Muscle of back (tissue), 13 donors: ENCODE measurements at places on chromosomes 5 and 9.

DNA sequence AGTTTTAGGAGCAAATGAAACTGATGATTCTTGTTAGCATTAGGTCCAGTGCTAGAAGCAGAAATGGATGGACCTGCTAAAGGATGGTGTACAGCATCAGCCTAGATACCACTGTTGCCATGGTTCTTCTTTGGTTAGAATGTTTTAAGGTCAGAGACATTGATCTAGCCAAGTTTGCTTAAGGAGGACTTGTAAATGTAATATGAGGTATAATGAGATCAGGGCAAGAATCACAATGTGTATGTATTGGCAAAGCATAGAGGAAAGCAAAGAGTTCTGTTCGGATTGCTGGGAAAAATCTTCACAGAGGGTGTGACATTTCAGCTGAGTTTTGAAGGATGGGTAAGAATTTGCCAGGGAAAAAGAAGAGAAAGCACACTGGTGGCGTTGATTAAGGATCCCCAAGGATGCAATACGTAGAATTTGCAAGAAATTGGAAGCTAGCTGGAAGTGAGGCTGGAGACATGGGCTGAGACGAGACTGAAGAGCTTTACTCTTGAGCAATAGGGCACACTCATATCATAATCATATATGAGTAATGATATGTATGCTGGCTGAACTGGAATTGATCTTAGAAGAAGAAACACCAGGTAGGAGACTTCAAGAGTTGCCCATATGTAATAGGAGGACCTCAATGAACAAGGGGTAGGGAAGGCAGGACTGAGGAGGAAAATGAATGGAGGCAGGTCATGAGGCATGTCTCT lies 102.0 kb downstream of the ZNF462 start:
- no peak for DNase-seq

GRCh38 chr5:123752552-123753179 lies 240.7 kb downstream of the CSNK1G3 start:
- DNase-seq: peak; percentile 22

DNA sequence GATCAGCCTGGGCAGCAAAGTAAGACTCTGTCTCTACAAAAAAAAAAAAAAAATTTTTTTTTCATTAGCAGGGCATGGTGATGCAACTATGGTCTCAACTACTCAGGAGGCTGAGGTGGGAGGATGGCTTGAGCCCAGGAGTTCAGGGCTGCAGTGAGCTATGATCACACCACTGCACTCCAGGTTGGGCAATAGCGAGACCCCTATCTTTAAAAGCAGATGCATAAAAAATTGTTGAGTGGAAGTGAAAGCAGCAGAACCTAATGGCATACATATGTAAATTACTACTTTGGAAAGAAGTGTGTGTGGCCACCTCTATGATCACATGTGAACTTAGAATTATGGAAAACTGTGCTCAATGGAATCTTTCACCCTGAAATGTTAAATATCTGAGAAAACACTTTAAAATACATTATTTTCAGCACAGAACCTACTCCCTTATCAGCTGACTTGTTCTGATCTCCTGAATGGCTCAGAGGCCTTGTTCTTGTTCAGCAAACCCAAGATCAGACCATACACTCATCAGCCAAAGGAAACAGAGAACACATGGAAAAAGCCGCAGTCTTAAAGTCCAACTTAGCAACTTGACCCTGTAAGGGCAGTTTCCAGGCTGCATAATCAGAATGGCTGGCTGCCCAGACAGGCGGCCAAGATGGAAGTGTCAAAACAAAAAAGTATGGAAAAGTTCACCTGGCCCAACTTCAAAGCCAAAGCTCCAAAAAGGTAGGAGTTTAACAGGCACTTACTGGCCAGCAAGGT lies 56.5 kb downstream of the SIL1 start:
- peak; percentile 64 for DNase-seq

GRCh38 chr9:111794835-111795556 lies at the start of gene SHOC1:
TSS of gene SHOC1 (minus strand) at chr9:111794937. CDS start at chr9:111791418, 3,519 bp downstream.
- DNase-seq: no peak

DNA sequence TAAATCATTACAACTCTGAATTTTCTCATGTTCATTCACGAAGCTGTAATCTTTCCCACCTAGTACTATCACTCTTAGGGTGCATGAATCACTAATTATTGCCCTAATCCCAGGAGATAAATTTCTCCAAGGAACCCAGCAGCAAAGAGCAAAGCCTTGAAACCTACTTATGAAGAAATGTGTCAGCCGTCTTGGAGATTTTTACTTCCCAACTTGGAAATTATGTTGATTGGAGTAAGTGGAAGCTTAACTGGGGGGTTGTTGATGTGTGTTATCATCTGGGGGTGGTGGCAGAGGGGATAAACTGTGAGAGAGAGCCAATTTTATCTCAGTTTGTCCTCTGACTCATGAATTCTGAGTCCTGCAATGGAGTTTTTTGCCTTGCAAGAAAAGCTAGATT lies 440.5 kb upstream of the WWC1 start:
- peak; percentile 30 for DNase-seq

- DNase-seq: no peak
These were observed 98.1 kb downstream of the DIRAS2 start for GRCh38 chr9:90544488-90544887.

DNA sequence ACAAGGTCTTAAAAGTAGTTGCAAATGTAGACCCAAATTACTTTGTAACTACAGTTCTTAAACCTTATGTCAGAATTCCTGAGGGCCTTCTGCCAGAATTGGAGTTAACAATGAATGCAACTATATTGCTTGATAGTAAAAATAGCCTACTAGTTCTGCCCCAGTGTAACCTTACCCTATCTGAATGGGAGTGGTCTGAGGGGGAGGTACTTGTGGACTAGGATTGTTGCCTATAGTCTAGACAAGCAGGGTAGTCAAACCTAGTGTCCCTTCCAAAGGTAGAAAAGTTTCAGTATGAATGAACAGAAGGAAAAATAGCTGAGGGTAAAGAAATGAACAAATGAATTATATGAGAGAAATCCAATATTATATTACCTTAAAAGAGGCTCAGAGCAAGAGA lies 242.2 kb downstream of the PJA2 start:
- DNase-seq: no peak

DNA sequence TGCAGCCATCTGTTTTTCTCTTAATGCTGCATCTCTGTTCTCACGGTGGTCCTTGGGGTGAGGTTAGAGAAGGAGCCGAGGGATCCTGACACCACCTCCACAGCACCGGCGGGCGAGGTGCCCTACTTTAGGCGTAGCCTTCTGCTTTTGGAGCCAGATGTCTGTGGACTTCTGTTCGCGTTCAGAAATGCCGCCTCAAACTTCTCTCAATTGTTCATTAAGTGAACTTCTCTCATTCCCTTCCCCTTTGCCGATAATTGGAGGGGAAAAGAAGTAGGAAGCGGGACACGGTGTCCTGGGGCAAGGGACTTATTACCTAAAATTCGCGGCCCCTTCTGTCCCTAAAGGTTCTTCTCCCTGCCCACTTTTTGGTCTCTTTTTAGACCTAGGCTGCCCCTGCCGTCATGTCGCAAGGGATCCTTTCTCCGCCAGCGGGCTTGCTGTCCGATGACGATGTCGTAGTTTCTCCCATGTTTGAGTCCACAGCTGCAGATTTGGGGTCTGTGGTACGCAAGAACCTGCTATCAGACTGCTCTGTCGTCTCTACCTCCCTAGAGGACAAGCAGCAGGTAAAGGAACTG lies 455 bp downstream of the KIF20A start:
- peak; percentile 20 for DNase-seq

- no peak for DNase-seq
These were observed 19.2 kb downstream of the DAPK1 start for GRCh38 chr9:87516926-87517290.

DNA sequence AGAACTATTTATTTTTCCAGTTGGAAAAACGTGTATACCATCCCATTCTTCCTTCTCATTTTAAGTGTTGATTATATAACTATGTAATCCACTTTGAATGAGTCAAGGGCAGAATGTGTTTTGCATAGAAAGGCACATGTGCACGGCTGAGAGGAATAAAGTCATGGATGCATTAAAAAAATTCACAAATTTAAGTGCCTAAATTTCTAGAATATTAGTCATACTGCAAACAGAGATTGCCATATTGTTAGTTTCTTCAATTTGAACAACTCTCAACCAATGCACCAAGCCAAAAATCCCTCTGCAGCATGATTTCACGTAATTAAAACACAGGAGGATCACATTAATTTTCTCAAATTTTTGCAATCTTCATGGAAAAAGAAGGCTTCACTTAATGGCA lies 166.3 kb downstream of the MPDZ start:
- DNase-seq: no peak

GRCh38 chr5:143685246-143685815 lies 126.6 kb upstream of the HMHB1 start:
- DNase-seq: no peak

- peak; percentile 82 for DNase-seq
These were observed 14.3 kb upstream of the ASPN start for GRCh38 chr9:92496396-92497176.

DNA sequence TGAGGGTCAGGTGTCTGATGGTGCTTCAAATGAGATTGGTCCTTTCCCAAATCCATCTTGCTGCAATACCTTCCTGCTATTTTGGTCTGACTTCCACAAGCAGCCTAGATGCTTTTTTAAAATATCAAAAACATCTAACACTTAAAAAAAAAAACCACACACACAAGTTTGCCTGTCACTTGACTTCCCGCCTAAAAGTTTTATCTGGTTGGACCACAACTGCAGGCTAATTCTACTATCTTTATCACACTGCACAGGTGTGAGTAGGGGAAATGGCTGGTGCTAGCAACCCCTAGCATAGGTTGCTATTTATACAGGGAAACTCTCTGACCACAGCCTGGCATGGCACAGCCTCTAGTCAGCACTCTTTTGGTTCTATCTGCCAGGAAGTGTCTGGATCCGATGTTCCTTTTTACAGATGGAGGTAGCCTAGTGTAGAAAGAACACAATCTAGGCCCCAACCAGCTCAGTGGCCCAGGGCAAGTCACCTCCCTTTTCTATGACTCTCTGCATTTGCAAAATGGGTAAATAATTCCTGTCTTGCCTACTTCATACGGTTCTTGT lies at the start of gene HEMGN:
HEMGN (minus strand) TSS at position 92 of the 564 bp plus-strand sequence; CDS start at position 56, 36 bp downstream.
- no peak for DNase-seq

- DNase-seq: no peak
These were observed 6.5 kb downstream of the RORB start for GRCh38 chr9:74503666-74504065.

DNA sequence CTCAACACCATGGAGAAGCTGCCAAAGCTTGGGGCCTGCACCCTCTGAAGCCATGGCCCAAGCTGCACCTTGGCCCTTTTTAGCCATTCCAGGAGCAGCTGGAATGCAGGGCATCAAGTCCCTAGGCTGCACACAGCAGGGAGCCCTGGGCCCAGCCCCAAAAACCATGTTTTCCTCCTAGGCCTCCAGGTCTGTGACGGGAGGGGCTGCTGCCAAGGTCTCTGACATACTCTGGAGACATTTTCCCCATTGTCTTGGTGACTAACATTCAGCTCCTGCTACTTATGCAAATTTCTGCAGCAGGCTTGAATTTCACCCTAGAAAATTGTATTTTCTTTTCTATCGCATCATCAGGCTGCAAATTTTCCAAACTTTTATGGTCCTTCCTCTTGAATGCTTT lies 64.6 kb downstream of the ELOVL7 start:
- no peak for DNase-seq

DNA sequence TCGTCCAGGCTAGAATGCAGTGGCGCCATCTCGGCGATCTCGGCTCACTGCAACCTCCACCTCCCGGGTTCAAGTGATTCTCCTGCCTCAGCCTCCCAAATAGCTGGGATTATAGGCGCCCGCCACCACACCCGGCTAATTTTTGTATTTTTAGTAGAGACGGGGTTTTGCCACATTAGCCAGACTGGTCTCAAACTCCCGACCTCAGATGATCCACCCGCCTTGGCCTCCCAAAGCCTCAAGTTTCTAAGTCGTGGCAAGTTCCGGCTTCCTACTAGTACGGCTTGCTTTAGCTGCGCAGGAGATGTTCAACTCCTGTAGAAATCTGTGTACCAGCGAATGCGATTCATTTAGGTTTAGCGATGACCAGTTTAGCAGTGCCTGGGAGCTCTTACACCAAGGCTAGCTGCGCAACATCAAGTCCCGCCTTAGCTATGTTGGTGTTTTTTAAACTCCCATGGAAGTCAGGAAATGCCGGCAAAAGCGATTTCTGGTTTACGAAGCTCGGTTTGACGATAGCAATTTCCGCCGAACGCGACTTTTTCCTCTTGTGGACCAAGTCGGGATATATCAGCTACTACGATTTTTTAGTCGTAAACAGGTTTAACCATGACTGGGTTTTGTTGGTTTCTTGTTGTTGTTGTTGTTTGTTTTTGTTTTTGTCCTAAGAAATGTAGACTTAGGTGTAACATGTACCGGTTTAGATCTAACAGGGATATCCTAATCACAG lies 46.4 kb downstream of the ANXA2R start:
- peak; percentile 80 for DNase-seq

- no peak for DNase-seq
These were observed 65.3 kb downstream of the GRAMD2B start for GRCh38 chr5:126488443-126489065.

DNA sequence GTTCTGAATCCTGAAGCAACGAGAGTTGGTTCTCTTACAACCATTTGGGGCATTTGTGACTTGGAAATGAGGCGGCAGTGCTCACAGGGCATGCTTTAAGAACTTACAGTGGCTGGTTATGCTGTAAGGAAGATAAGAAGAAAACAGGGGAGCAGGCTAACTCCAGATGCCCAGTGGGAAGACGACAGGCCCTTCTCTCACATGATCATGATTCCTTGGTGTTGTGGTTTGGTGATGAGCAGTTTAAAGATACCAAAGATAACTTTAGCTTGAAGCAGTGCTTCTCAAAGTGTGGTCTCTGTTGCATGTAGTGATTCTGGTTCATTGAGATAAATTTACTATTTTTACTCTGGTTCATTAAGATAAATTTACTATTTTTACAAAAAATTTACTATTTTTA lies 2.6 kb upstream of the HABP4 start:
- DNase-seq: no peak

DNA sequence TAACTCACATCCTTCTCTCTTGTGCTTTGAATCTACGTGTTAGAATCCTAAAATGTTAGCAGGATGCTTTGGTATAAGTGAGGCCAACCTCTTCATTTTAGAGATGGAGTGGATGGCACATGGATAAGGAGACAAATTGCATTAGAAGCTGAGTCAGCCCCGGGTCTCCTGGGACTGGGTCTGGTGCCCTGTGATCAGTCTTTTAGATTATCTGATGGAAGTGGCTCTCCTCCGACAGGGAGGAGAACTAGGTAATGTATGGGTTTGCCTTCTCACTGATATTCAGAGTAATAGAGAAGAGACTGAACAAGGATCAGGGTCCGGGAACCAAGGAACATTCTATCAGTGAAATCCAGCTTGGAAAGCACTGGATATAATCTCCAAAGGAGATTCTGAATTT lies 74.9 kb upstream of the TNFSF8 start:
- DNase-seq: no peak

DNA sequence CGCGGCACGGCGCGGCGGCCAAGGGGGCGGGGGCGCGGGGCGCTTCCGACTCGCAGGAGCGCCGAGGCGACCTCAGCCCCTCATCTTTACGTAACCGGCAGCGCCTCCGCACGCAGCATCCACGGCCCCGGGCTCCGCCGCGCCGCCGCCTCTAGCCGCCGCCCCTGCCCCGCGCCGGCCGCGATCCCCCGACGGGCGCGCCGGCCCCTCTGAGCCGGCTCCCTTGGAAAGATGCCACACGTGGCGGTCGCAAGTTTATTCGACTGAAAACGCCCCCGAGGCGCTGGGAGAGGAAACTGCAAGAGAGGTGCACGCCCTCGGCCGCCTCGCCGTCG lies 1.0 kb downstream of the KLF9 start:
- no peak for DNase-seq

GRCh38 chr5:66741394-66741793 lies 145.2 kb downstream of the MAST4 start:
- DNase-seq: no peak
